ENCODE measurements at places on chromosomes 16 and 17.
A peak's percentile ranks its signal among the peaks of the same experiment; 100 is the strongest.

- DNase-seq: no peak
These were observed 2.3 kb downstream of the KRTAP1-5 start for GRCh38 chr17:41024697-41025096.

GRCh38 chr17:68035131-68035522 lies 408 bp upstream of the KPNA2 start:
- peak; percentile 90 for DNase-seq

DNA sequence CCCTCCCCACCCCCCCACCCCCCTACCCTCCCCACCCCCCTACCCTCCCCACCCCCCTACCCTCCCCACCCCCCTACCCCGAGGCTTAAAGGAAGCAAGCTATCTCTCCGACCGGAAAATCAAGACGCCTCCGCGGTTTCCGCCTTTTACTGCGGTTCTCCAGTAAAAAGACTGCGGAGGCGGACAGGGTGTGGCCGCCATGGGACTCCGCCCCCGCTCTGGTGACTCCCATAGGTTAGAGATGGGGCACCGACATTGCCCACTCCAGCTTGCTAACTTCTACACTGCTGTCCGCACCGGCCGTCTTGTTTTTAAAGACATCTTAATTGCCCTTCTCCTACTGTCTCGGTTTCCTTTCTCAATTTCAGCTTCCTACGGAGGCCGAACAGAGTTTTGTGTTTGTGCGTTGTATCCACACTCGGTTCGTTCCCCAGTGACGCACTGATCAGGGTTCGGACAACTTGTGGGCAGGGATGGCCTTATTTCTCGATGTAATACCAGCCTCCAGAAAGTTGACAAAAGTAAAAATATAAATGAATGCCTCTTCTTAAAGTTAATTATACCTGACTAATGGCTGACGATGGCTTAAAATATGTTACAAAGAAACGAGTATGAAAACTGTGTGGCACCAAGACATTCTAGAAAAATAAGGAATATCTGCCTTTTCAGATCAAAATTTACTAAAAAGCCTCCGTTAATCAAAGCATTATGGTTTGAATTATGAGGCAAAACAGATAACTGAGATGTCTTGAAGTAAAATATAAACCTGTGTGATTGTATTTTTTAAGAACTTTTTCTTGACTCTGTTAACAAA lies 1.1 kb upstream of the ZNF200 start:
- peak; percentile 15 for DNase-seq

DNA sequence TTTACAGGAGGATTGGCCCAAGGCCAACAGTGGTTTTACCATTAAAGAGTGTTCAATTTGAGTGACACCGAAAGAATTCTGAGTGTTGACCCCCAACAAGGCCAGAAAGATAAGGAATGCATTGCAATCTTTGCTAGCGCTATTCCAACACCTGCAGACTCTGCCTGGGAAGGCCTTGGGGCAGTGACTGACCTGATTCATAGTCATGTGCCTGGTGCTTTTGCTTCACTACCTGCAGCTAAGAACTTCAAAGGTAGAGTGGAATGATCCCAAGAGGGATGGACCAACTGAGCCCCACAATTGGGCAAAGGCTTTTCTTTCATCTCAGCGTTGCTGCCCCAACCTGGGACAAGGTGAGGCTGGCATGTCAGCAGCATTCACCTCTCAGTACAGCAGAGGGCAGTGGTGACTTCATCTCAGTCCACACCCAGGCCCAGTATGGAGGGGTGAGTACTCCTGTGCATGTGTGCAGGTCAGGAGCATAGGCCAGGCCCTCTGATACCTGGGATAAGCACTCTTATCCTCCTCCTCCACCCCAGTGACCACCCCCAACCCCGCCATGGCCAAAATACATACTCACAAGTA lies 149.6 kb upstream of the GNAO1 start:
- DNase-seq: peak; percentile 21

DNA sequence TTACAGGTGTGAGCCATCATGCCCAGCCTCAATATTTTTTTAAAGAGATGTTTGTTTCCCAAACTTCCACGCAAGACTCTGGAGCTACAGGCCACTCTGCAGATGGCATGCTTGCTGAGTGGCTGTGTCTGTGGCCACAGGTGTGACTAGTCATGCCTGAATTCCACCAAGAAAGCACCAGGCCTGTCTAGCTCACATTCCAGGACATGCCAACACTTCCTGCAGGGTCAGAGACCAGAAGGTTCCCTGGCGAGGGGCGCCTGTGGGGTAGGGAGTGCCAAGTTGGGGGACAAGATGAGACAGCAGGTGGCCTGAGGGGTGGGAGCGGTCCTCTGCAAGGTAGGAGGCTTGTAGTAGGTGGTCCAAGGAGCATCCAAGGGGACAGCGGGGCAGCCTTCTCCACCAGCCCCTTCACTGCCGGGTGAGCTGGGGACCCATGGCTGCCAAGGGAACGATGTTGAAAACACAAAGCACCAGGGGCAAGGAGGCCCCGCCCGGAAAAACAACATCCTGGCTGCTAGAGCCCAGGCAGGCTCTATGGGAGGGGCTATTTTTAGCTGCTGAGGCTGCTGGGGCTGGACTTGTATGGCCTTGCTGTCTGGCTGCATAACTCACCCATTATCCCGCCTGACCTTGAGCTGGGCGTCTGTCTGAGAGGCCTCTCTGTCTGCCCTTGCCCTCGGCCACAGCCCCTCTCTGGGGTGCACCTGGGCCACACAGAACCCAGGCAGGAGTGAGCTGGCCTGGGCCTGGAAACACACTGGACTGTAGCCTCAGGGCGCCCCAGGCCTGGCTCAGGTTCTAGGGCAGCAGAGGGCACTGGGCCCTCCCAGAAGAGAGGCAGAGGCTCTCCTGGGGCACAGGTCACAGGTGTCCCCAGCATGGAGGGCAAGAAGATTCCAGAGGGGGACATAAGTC lies 5.7 kb downstream of the TRIM47 start:
- DNase-seq: no peak

- DNase-seq: no peak
These were observed 139.3 kb downstream of the GAS7 start for GRCh38 chr17:10058921-10059683.

- peak; percentile 48 for DNase-seq
These were observed 2.7 kb downstream of the PLEKHH3 start for GRCh38 chr17:42673885-42674754.

GRCh38 chr17:16046966-16047365 lies 47.3 kb downstream of the TTC19 start:
- no peak for DNase-seq

- no peak for DNase-seq
These were observed 23.2 kb downstream of the CDH3 start for GRCh38 chr16:68668266-68668665.

- no peak for DNase-seq
These were observed 94.7 kb downstream of the SEC14L1 start for GRCh38 chr17:77235370-77235941.

- DNase-seq: no peak
These were observed 64.1 kb upstream of the CACNG4 start for GRCh38 chr17:66900126-66901010.

DNA sequence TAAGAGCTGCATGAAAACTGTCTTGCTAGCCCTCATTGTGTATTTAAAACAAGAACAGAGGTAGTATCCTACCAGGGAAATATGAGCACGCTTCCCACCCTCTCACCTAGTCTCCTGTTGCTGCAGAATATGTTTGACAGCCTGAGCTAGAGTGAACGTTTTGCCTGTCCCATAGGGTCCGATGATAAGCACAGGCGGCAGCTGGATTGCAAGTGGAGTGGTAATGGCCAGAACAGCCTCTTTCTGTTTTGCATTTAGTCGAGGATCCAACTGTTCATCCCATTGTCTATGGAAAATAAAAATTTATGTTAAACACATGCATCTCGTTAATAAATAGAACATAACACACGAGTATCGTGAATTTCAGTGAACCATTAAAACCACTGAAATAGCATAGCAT lies 84.2 kb downstream of the HELZ start:
- no peak for DNase-seq

DNA sequence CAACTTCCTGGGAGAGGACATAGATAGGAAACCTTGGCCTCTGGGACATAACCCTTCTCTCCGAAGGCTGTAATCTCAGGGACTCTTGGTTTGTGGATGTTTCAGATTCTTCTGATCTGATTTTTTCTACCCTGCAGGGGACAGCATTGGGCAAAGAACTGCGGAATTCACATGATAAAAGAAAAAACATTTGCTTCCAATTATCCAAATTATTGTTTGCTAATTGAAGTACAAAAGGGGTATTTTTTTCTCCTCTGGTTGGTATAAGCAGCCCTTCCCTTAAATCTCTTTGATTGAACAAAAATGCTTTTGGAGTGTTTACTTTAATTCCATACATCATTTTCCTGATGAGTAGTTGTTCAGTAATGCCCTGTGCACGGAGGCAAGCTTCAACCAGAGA lies 251.7 kb upstream of the IRX3 start:
- DNase-seq: no peak

DNA sequence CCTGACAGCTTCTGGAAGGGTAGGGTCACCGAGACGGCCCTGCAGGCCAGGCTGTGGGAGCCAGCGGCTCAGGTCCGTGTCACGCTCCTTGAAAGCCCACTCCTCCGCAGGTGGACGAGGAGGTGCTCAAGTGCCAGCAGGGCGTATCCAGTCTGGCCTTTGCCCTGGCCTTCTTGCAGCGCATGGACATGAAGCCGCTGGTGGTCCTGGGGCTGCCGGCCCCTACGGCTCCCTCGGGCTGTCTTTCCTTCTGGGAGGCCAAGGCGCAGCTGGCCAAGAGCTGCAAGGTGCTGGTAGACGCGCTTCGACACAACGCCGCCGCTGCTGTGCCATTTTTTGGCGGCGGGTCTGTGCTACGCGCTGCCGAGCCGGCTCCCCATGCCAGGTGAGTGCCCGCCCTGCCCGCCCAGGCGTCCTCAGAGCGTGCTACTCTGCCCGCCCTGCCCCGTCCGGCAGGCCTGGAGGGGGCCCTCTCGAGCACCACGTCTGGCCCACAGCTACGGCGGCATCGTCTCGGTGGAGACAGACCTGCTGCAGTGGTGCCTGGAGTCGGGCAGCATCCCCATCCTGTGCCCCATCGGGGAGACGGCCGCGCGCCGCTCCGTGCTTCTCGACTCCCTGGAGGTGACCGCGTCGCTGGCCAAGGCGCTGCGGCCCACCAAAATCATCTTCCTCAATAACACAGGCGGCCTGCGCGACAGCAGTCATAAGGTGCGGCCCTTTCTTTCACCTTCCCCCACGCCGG lies 1.3 kb downstream of the NAGS start:
- peak; percentile 46 for DNase-seq

DNA sequence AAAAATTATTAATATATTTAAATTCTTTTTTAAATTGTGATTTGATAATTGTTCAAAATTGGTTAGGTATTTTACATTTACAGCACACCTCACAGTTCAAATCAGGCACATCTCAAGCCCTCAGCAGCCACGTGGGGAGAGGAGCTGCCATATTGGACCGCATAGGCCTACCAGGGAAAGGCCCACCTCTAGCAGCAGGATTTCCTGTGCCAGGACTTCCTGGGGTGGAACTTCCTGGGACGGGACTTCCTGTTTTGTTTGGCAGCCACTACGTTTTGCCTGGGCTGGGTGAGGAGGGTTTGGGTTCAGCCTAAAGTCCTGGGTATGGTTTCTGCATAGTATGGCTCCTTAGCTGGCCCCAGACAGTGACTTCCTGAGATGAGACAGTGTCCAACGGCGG lies 298.5 kb upstream of the FOXF1 start:
- no peak for DNase-seq

DNA sequence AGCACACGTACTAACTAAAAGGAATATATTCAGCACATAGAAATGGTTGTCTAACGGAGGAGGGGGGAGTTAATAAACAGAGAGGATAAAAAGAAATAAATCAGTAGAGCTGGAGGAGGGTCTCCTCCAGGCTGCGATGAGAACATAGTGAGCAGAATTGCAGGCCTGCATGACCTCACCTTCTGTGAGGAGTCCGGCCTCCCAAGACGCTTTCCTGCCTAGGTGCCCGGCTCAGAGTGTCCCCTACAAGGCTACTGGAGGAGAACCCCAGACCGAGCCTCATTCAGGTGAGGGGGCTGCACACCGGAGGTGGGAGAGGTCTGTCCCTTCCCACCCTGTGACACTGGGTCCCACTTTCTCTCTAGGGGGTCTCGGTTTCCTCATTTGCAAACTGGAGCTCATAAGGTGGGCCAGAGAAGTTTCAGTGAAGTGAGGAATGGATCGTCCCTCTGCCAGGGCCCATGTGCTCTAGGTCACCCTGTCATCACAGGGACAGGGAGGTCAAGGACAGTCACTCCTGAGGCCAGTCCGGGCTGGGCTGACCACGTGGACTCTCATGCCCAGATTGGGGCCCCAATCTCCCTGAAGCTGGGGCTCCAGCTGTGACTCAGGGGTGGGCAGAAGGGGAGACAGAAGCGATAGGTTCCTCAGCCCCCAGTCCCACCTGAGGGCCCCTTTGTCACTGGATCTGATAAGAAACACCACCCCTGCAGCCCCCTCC lies 3.3 kb upstream of the HBM start:
- DNase-seq: no peak

- no peak for DNase-seq
These were observed 7.5 kb downstream of the IFI35 start for GRCh38 chr17:43014020-43014648.

GRCh38 chr16:81405702-81406113 lies 38.9 kb upstream of the CMIP start:
- DNase-seq: no peak

- no peak for DNase-seq
These were observed 17.2 kb upstream of the ALOX15 start for GRCh38 chr17:4658478-4659305.

DNA sequence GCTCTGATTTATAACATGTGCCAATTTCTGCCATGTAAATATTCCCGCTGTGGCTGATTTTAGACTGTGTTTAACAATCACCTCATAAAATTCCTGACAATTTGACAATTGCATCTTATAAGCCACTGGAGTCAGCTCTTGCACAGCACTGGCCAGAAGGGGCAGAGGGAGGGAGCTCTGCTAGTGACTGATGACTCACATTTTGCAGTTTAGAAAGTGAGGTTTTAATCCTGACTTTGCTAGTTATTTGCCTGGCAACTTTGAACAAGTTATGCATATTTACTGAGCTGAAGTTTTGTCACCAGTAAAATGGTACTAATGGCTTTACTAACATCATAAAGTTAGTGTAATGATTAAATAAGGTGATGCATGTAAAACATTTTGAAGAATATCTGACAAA lies 452.3 kb downstream of the CNTNAP4 start:
- no peak for DNase-seq

GRCh38 chr17:70089513-70090148 lies 14.6 kb downstream of the KCNJ16 start:
- DNase-seq: no peak

DNA sequence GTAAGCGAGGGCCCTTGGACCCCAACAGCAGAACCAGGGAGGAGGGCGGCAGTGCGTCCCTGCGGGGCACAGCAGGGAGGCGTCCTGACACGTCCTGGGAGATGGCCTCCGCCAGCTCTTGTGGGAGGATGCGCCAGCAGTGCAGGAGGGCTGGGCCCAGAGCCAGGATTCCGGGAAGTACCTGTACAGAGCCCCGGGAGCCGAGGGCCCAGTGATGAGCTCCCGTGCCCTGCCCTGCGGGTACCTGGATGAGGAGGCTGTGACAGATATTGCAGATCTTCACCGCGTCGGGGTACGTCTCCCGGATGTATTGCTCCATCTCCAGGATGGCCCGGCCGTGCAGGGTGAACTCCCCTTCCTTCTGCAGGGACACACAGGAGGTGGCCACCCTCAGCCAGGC lies 23.1 kb downstream of the KDM8 start:
- DNase-seq: no peak

Measured in nephron progenitor cell (in vitro differentiated cells).